ENCODE measurements at places on chromosomes 5 and 9. TPM values are rescaled to one million over a fixed set of nuclear protein-coding genes. Genes with fewer than 3 reads are reported as not detected.

Gene GAS1
- total RNA-seq: 3.1 TPM

Gene TSSK1B
- under 0.01 TPM for total RNA-seq

- DNase-seq: peak; percentile 33
These were observed 114.4 kb downstream of the VPS13A start for GRCh38 chr9:77291714-77292113.

DNA sequence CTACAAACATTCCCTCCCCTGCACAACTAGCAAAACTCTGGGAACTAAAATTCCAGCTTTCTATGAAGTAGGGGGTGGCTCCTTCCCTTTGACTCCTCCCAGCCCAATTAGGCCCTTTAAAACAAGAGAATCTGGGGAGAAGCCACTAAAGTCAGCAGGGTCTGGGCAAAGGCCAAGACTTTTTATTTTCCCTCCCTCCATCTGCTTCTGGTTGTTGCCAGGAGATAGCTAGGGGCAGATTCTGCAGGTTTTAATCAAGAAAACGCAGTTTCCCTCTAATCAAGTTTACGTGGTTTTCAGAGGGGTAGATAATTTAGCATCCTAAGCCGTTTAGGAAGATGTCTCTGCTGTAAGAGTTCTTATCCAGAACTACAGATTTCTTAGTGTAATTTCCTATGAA, 114.5 kb upstream of the CDH6 start:
- no peak for DNase-seq

DNA sequence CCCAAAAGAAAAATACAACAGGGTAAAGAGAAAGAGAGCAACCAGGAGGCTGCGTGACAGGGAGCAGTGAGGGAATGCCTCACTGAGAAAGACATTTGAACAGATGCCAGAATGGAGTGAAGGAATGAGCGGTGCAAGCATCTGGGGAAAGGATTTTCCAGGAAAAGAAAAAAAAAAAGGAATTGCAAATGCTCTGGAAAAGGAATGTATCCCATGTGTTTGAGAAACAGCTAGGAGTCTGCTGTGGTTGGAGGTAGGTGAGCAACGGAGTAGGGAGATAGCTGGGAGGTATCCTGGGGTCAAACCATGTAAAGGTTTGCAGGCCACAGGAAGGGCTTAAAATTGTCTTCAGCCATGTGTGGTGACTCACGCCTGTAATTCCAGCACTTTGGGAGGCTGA, 23.6 kb upstream of the CEMIP2 start:
- DNase-seq: peak; percentile 30

Gene TNFSF15
- total RNA-seq: under 0.01 TPM

Data from IMR-90 (cell line).